Stimulated activated CD8-positive, alpha-beta memory T cell treated with anti-CD3 and anti-CD28 coated beads, Interleukin-7, amount 100 ng/mL, for 24 hours (primary cell): ENCODE measurements at places on chromosomes 1 and 21.

DNA sequence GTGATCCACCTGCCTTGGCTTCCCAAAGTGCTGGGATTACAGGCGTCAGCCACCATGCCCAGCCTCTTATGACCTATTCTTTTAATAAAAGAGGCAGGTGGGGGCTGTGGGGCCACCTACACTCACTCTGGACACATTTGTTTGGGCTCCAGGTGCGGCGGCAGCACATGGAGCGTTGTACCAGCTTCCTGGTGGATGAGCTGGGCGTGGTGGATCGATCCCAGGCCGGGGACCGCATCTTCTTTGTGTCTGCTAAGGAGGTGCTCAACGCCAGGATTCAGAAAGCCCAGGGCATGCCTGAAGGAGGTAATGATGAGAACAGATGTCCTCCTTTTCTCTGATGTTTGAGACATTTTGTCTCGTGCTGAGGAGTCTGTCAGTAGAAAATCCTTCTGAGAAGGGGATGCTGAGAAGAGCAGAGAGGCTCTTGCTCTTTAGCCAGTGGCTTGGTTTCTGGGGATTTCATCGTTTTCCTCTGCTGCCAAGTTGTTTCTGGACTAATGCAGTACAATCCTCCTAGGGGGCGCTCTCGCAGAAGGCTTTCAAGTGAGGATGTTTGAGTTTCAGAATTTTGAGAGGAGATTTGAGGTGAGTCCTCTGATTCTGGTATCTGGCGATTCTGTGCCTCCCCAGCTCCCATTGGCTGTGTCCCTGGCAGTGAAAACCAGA lies 17.9 kb upstream of the MIIP start:
- no peak for DNase-seq

DNA sequence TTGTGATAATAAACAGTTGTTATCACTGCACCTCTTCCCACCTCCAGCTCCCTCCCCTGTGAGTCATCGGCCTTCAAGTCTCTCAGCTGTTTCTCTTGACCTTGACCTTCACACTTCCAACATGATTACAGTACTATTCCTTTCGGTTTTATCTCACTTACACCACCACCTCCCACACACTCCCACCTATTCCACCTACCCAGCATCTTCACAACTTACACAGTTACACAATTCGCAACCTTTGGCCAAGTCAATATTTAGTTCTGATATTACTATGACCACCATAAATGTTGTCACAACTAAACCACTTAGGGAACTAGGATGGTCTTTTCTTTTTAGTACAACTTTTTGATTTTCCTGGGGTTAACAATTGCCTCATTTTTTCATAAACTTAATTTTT lies 60.2 kb downstream of the RIPK4 start:
- DNase-seq = no peak

GRCh38 chr1:152048416-152049009 lies 11.7 kb upstream of the S100A11 start:
- DNase-seq = peak; percentile 35

GRCh38 chr1:247298701-247299100 lies 33.0 kb downstream of the ZNF496 start:
- no peak for DNase-seq

GRCh38 chr21:15060543-15061175 lies 4.1 kb downstream of the NRIP1 start:
- no peak for DNase-seq

GRCh38 chr1:119081267-119081666 lies 59.2 kb downstream of the WARS2 start:
- no peak for DNase-seq

GRCh38 chr1:63638875-63639274 lies 45.7 kb downstream of the PGM1 start:
- no peak for DNase-seq
